ENCODE measurements at places on chromosomes 5 and 9. TPM values are rescaled to one million over a fixed set of nuclear protein-coding genes. Genes with fewer than 3 reads are reported as not detected.

- no peaks in the 10 kb centered on the region for H3K27me3 ChIP-seq
- no peak overlapping the region for H3K27ac ChIP-seq
- peak; percentile 41 for DNase-seq
- H3K4me1 ChIP-seq, result peaks cover 24% of the 10 kb centered on the region
Observed at GRCh38 chr5:94807985-94808384, 189.5 kb downstream of the SLF1 start.

DNA sequence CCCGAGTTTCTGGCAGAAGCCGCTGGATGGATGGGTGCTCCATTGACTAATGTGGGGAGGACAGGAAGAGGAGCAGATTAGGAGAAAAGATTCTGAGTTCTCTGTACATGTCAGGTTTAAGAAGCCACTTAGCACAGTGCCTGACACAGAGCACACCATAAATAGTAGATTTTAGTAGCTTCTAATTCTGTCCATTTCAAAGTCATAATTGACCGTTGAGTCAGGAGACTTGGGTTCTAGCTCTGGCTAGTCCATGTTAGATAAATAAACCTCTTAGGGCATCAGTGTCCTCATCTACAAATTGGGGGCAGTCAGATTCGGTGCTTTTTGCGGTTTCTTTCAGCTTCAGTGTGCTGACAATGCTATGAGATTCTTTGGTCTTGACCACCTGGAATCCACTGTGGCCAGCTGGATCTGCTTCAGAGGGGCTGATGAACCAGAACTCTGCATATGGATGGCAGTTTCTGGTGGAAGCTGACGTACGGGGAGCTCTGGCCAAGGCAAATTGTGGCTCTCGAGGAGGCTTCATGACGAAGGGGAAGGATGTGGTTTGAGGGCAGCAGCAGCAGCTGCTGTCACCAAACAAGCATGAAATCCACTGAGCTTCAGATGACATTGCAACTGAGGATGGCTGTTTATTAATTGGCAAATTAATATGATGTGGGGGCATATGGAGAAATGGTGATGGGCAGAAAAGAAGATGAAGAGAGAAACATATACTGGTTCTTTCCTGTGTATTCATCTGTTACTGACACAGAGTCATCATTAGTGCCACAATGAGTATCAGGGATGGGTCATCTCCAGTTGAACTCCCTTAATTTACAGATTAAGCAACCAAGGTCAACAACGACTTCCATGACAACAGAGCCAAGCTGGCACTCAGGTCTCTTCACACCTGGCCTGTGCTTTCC is 134.4 kb downstream of the AOPEP start:
- peak overlapping the region; percentile 13 for H3K4me3 ChIP-seq
- H3K27ac ChIP-seq, result peak overlapping the region; percentile 58
- peaks cover 25% of the 10 kb centered on the region for H3K4me1 ChIP-seq
- peak; percentile 77 for DNase-seq

DNA sequence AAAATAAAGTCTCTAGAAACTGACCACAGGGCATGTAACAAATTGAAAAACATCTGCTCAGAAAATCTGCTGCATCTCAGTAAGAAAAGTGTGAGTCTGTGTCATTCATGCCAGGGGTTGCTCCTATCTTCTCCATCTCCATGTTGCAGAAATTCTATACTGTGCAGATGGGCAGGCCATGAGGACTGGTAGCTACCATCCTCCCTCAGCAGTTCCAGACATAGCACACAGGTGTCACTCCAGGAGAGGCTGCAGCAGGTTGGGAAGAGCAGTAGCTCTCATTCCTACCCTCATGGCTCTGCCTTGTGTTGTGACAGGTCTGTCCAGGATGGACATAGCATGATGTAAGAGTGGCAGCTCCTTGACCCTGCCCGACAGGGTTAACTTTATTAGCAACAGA is 173.4 kb downstream of the NDUFS4 start:
- no peak overlapping the region for H3K27ac ChIP-seq
- no peak overlapping the region for H3K4me3 ChIP-seq

DNA sequence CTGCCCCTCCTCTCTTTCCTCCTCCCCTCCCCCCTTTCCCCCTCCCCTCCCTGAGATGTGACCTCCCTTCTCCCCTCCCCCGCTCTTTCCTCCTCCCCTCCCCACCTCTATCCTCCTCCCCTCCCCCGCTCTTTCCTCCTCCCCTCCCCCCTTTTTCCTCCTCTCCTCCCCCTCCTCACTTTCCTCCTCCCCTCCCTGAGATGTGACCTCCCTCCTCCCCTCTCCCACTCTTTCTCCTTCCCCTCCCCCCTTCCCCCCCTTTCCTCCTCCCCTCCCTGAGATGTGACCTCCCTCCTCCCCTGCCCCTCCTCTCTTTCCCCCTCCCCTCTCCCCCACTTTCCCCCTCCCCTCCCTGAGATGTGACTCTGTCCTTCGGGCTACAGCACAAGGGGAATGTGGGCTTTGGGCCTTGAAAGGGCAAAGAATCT is 169.8 kb downstream of the COL23A1 start:
- peaks cover 7% of the 10 kb centered on the region for H3K36me3 ChIP-seq
- H3K27ac ChIP-seq, result no peak overlapping the region
- no peak for DNase-seq
- no peak overlapping the region for H3K4me3 ChIP-seq
- no peaks in the 10 kb centered on the region for H3K27me3 ChIP-seq

DNA sequence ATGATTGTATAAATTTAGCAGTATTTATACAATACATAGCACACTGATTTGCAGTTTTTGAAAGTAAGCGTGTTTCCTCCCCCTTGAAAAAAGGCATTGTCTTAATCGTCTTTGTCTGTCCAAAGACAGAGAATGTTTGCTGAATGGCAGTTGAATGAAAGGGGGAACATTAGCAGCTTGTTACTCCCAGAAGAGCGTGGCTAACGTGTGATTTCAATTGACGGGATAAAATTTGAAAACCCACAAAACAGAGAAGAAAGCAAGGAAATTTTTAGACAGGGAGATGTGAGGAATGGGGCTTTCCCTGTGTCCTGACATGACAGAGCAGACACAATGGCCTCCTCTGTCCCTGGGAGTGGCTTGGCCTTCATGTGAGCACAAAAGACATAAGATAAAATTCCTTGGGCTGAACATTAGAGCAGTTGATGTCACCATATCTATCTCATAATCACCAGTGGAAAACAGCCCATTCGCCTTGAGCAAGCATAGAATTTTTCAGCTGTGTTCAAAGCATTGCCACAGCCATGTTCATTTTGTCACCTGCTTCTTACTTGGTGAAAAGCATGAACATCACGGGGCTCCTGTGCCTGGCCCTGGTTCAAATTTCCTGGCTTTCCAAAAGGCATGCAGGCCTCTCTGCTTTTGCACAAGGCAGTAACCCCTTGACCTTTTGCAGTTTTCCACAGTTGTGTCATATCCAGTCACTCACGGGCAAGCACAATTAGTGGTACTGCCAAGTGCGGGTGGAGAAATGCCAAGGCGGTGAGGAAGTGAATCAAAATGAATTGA is 126.9 kb downstream of the TLE1 start:
- H3K4me1 ChIP-seq, result no peaks in the 10 kb centered on the region
- H3K4me3 ChIP-seq, result no peak overlapping the region
- no peaks in the 10 kb centered on the region for H3K27me3 ChIP-seq
- H3K36me3 ChIP-seq, result no peaks in the 10 kb centered on the region
- H3K27ac ChIP-seq, result no peak overlapping the region

Gene ENG
- total RNA-seq, result 1.7 TPM

- no peaks in the 10 kb centered on the region for H3K27me3 ChIP-seq
- no peaks in the 10 kb centered on the region for H3K36me3 ChIP-seq
- no peak for DNase-seq
- no peak overlapping the region for H3K4me3 ChIP-seq
- no peaks in the 10 kb centered on the region for H3K4me1 ChIP-seq
Observed at GRCh38 chr5:155886311-155887031, 440.5 kb upstream of the SGCD start.

- H3K4me3 ChIP-seq, result no peak overlapping the region
- no peak for DNase-seq
- no peak overlapping the region for H3K27ac ChIP-seq
- no peaks in the 10 kb centered on the region for H3K36me3 ChIP-seq
- H3K4me1 ChIP-seq, result no peaks in the 10 kb centered on the region
Observed at GRCh38 chr9:98538626-98539031, 170.1 kb downstream of the GABBR2 start.

- DNase-seq, result no peak
- H3K4me3 ChIP-seq, result no peak overlapping the region
- no peaks in the 10 kb centered on the region for H3K27me3 ChIP-seq
- H3K27ac ChIP-seq, result no peak overlapping the region
- H3K36me3 ChIP-seq, result no peaks in the 10 kb centered on the region
Observed at GRCh38 chr9:68536876-68537615, 3.6 kb downstream of the TMEM252 start.

DNA sequence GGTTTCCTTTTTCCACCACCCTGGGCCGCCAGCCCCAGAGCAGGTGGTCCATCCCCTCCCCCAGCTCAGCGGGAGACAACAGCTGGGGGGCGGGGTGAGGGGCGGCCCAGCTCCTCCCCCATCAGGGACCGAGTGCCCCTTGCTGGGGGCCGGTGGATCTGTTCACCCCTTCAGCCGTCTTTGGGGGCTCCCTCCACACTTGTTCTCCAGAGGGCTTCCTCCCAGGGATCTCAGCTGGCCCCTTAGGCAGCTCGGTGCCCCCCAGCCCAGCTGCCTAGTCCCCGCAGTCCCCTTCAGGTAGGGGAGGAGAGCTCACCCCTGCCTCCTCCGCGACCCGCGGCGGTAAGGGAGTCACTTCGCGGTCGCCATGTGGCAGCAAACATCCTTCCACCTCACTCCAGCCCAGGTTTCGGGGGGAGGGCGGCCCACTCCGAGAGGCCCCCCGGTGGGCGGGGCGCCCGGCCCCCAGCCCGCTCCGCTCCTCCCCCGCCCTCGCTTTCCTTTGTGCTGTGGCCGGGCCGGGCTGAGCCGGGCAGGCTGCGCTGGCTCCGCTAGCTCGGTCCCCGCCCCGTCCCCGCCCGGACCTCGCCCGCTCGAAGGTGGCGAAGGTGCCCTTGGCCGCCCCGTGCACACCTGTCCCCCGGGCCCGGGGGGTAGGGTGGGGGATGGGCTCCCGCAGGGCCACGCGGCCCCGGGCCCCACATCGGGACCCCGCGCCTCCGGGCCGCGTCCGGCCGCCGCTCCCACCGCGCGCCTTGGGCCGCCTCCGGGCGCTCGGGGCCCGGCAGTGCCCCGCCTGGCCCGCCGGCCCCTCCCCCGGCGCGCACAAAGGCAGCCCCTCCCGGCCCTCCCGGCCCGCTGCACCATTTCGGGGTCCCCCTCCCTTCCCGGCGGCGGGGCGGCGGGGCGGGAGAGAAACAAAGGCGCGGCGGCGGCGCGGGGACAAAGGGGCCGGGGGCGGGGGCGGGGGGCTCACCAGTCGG is 683 bp downstream of the DBN1 start:
- peak; percentile 69 for DNase-seq
- no peaks in the 10 kb centered on the region for H3K27me3 ChIP-seq
- peaks cover 11% of the 10 kb centered on the region for H3K36me3 ChIP-seq
- H3K4me3 ChIP-seq, result peak overlapping the region; percentile 44

DNA sequence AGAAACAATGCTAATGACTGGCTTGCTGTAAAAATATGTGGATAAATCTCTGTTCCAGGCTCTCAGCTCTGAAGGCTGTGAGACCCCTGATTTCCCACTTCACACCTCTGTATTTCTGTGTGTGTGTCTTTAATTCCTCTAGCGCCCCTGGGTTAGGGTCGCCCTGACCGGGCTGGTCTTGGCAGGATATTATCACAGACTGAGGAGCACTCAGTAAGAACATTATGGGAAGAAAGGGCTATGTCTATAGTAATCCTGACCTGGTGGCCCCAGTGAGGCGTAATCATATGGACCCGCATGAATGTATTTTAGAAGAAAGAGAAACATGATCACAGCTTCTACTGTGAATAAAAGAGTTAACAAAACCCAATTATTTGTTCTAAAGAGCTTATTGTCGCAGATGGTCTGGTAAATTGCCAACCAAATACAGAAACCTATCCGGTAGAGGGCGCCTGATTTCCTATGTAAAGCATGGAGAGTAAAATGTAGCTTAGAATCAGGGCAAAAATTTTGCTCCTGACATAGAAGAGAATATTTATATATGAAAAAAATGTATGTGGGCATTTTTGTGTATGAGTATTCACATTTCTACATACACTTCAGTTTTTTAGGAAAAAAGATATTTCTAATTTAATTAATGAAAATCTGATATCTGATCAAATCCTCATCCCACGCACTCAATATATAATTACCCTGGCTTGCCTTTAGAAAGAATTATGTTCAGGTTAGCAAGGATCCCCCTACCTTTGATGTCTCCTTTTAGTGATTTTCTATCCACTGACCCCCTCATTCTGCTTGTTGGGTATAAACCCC is 5.8 kb upstream of the IFNA1 start:
- H3K27ac ChIP-seq, result no peak overlapping the region
- no peaks in the 10 kb centered on the region for H3K4me1 ChIP-seq
- no peaks in the 10 kb centered on the region for H3K36me3 ChIP-seq
- no peak overlapping the region for H3K4me3 ChIP-seq

- DNase-seq, result no peak
- no peaks in the 10 kb centered on the region for H3K27me3 ChIP-seq
- H3K4me1 ChIP-seq, result no peaks in the 10 kb centered on the region
Observed at GRCh38 chr5:128412145-128412930, 125.7 kb downstream of the FBN2 start.

Gene PCDHGB2
- 0.28 TPM for total RNA-seq

DNA sequence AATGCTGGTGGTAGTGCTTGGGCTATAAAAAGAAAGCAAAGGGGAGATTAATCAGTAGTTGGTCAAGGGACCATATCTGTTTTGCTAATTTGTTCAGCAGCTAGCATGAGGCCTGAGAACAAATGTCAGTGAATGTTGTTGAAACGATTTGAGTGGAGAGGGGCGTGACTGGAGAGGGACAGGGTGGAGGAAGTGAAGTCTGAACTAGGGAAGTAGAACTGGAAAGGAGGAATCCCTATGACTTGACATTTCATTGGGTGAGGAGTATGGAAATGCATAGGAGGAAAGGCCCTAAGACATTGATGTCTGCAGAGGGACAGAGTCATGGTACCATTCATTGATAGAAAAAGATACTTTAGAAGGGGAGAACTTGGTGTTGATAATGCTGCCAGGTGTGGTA is 19.7 kb downstream of the TLE4 start:
- no peaks in the 10 kb centered on the region for H3K27me3 ChIP-seq
- no peaks in the 10 kb centered on the region for H3K36me3 ChIP-seq

GRCh38 chr5:171307789-171308452 is 1.1 kb upstream of the TLX3 start:
- no peaks in the 10 kb centered on the region for H3K36me3 ChIP-seq

- no peaks in the 10 kb centered on the region for H3K27me3 ChIP-seq
- H3K36me3 ChIP-seq, result no peaks in the 10 kb centered on the region
- H3K4me1 ChIP-seq, result no peaks in the 10 kb centered on the region
- no peak overlapping the region for H3K27ac ChIP-seq
- DNase-seq, result no peak
Observed at GRCh38 chr5:111635916-111636570, 121.0 kb downstream of the NREP start.

DNA sequence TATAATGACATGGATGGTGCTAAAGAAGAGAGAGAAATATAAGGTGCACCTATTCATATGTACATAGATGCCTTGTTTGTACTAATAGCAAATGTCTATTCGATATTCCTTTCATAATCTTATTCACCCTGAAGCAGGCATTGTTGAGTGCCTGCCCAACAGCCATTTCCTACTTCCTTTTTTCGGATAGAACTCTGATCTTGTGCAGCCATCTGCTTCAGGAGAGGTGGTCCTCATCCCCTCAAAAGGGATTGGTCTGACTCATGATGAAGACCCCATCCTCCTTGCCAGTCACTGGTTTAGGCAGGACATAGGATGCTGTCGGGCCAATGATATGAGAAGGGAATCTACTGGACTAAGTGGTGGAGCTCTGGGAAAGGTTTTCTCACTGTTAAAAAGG is 8.4 kb upstream of the RANBP3L start:
- no peaks in the 10 kb centered on the region for H3K4me1 ChIP-seq
- no peaks in the 10 kb centered on the region for H3K27me3 ChIP-seq
- no peak overlapping the region for H3K27ac ChIP-seq
- DNase-seq, result no peak
- no peaks in the 10 kb centered on the region for H3K36me3 ChIP-seq
- H3K4me3 ChIP-seq, result no peak overlapping the region
